Keratinocyte (primary cell): ENCODE measurements at places on chromosomes 1 and 21. TPM values are rescaled to one million over a fixed set of nuclear protein-coding genes. Genes with fewer than 3 reads are reported as not detected.

Gene CIART
- 14.5 to 15.6 TPM (median 15.0 TPM) in 3 replicates for polyA plus RNA-seq

Gene SPRR1A
- 5.5 to 35.0 TPM (median 18.0 TPM) in 3 replicates for polyA plus RNA-seq

Gene PGBD5
- 0.28 to 2.1 TPM (median 0.31 TPM) in 3 replicates for polyA plus RNA-seq

- no peaks in the 10 kb centered on the region for H3K4me1 ChIP-seq
- H3K27ac ChIP-seq: no peak overlapping the region
- no peaks in the 10 kb centered on the region for H3K27me3 ChIP-seq
- no peak for DNase-seq
These were observed 260.7 kb upstream of the CSF3R start for GRCh38 chr1:36743286-36744005.

- H3K36me3 ChIP-seq: no peaks in the 10 kb centered on the region
- H3K27me3 ChIP-seq: no peaks in the 10 kb centered on the region
- H3K4me1 ChIP-seq: peaks cover 51% of the 10 kb centered on the region
- peak overlapping the region; percentile 84 for H3K27ac ChIP-seq
These were observed 31.0 kb upstream of the PPP1R15B start for GRCh38 chr1:204442376-204443259.

Gene TBX19
- 0.65 to 1.2 TPM (median 0.93 TPM) in 3 replicates for polyA plus RNA-seq
